ENCODE measurements at places on chromosomes 16 and 17. TPM values are rescaled to one million over a fixed set of nuclear protein-coding genes. Genes with fewer than 3 reads are reported as not detected.

The NTN1 gene
- not detected for total RNA-seq

The FSCN2 gene
- not detected for total RNA-seq

The PPP1R27 gene
- total RNA-seq = not detected

The MLKL gene
- total RNA-seq = 21.4 TPM

The MRPL27 gene
- 101 TPM for total RNA-seq

The TP53TG3F gene
- total RNA-seq = not detected

The CBX2 gene
- 8.2 TPM for total RNA-seq

The WFIKKN1 gene
- not detected for total RNA-seq

The TBC1D3H gene
- total RNA-seq = not detected

The NPB gene
- not detected for total RNA-seq

The GPRC5C gene
- not detected for total RNA-seq

The FNDC8 gene
- total RNA-seq = not detected

Data from epithelial cell of umbilical artery (primary cell).